ENCODE measurements at places on chromosomes 12 and 14.
A peak's percentile ranks its signal among the peaks of the same experiment; 100 is the strongest.

DNA sequence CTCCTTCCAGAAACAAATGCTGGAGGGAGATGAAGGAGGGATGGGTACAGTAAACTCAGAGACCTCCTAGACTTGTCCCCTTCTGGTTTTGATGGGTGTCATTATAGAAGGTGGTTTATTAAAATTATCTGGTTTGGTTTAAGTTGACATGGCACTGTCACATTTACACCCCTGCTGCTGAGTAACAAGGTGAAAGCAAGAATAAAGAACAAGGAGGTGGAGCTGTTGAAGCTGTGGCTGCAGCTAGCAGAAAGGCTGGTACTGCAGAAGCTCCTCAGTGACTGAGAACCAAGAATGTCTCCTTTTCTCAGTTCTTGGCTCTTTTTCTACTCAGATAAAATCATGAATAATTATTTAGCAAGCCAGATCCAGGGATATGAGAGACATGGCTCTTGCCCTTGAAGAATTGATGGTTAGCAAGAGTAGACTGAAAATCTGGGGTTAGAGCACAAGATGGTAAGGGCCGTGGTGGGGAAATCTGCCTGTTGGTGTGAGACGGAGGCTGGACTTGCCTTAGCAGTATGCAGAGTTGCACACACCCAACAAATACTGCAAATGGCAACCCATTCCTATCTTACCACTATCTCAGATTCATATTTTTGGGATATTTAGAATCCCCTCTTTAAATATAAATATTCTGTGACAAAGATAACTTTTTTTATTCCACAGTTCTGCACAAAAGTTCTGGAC, at the start of gene GZMH:
Gene GZMH (minus strand): TSS at position 31 of the 690 bp plus-strand sequence. CDS start 72 bp downstream, outside the sequence.
- no peak for DNase-seq

GRCh38 chr12:102483466-102483865, 3.1 kb upstream of the IGF1 start:
- DNase-seq, result no peak

DNA sequence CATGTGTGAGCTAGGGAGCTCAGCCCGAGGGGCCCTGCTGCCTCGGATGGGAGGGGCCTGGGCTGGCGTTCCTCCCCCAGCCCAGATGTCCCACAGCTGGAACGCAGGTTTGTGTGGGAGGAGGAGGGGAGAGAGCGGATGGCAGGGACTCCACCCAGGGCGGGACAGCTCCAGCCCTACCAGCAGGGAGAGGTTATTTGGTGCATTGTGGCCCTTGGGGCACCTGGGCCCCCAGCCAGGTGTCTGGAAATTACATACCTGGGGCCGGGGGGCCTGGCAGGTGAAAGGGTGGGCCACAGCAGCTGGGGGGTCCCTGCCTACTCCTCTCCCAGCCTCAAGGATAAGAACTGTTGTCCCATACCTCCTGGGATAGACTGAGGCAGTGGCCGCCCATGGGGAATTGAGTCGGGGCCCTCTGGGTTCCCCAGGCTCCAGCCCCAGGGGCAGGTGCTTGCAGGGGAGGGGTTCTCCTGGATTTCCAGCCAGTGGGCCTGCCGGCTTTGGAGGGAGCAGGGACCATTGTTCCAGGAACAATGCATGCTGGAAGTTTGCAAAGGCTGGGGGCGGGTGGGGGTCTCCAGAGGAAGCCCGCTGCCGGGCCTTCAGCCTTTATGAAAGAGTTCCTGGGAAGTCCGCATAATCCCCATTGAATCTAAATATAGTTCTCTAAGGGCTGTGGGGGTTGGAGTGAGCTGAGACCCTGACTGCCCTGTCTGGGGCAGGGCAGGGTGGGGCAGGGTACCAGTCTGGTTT, 1.2 kb downstream of the KIF26A start:
- DNase-seq, result no peak

DNA sequence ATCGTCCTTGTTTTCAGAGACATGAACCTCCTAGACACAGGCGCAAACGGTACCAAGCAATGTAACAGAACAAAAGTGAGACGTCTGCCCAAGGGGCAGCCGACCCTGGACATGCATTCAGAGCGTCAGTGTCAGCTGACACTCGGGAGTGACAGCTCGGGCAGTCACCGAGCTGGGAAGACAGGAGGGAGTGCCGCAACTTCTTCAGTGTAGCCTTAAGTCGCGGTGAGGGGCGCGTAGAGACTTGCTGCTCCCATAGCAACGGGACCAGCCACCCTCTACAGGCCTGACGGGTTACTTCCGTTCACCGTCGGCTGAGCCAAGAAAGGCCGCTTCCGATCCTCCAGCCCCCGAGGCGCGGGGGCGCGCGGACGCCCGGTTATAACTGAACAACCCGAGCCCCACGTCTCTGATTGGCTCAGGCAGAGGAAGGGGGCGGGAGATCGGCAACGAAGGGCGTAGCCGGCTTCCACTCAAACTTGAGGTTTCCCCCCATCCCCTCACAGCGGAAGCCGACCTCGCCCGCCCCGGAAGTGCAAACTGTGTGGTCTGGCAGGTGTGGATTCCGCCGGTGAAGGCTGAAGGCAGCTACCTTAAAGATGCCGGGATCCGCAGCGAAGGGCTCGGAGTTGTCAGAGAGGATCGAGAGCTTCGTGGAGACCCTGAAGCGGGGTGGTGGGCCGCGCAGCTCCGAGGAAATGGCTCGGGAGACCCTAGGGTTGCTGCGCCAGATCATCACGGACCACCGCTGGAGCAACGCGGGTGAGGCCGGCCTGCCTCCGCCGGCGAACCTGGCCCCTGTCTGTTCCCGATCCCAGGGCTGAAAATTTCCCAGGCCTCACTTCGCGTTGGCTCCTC, at the start of gene EIF2B2:
Gene EIF2B2 (plus strand): TSS at position 530 of the 858 bp plus-strand sequence. CDS start 70 bp downstream, at position 600.
- DNase-seq, result peak; percentile 98

DNA sequence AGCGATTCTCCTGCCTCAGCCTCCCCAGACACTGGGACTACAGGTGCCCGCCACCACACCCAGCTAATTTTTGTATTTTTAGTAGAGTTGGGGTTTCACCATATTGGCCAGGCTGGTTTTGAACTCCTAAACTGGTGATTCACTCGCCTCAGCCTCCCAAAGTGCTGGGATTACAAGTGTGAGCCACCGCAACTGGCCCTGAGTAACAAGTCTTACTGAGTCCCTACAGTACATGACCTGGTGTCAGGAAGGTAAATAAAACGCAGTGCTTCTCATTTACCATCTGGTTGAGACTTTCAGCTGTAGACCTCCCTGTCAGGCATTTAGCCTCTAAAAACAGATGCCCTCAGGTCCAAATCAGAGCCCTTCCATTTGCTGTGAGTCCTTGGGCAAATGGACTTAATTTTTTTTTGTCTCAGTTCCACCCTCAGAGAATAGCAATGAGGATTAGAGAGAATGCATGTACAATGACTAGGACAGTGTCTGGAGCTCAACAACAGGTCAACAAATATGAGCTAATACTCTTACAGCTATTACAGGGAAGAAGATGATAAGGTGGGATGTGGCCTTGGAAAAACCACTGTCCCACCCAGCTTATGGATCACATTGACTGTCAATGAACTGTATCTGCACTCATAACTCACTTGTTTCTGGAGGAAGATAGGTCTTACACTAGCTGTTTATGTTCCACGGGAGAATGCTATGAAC, 70.5 kb downstream of the PHLDA1 start:
- no peak for DNase-seq

DNA sequence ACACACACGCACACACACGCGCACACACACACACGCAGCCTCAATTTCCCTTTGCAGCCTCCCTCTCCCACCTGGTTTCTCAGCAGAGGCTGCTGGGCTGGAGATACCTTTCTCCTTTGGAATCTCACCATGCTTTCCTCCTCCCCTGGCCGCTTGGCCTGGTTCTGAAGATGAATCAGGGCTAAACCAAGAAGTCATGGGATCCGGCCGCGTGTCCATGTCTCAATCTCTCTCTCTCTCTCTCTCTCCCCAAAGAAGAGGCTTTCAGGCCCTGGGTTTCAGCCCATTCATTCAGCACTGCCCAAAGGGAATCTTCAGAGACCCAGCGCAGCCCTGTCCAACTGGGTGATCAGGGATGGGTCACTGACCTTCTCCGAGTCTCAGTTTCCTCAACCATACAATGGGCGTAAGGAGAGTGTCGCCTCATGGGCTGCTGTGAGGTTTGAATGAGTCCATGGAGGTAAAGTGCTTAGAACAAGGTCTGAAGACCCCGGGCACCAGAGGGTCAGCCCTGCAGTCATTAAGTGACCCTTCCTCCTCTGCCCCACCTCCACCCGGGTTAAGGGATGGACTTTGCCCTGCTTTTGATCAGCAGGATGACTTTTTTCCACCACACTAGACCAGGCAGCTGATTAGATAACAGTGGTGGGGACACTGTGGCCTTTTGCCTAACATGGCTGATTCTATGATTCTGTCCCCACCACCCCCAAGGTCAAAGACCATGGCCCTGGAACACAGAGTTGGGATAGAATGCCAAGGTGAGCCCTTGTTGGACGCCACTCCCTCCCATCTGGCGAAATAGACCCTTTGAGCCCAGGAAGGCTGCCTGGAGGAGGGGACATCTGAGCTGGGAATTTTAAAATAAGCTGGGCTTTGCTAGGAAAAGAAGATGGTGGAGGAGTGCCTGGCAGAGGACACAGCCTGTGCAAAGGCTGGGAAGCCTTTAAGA, 42.1 kb downstream of the SCARB1 start:
- DNase-seq, result no peak

DNA sequence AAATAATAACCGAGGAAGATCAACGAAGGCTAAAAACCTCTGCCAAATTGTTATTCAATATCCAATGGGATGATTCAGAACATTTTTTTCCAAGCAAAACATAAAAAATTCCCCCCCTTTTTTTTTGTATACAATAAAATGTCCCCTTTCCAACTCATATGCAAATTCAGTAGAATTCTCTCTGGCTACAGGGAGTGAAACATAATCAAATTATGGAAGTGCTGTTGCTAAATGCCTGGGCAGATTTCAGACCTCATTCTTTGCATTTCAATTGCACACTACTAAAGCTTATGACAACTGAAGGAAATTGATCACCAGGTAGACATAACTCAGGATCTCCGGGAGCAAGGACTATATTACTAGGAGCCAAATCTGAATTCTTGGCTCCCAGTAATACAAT, 51.0 kb downstream of the LMNTD1 start:
- no peak for DNase-seq

GRCh38 chr14:61577506-61577931, 117.8 kb upstream of the HIF1A start:
- no peak for DNase-seq

- no peak for DNase-seq
Measured at GRCh38 chr12:68450947-68451260, 118.7 kb upstream of the MDM1 start.

- DNase-seq, result no peak
Measured at GRCh38 chr14:22397221-22397737, 191.7 kb downstream of the DAD1 start.

DNA sequence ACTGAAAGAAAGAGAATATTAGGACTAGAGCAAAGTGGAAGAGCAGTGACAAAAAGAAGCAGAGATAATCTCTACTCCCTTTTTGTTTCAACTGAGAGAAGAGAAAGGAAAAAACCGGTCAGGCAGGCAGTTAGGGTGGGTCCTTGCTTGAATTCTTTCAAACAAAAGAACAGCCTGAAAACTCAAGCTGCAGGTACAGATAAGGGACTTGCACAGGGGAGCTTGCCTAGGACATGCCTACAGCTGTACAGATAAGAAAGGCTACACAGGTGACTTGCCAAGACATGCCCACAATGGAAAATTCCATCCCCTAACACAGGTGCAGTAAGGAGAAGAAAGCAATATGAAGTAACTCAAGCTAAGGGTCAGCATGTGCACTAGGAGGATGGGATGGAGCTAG, 532.2 kb upstream of the MIS18BP1 start:
- no peak for DNase-seq

DNA sequence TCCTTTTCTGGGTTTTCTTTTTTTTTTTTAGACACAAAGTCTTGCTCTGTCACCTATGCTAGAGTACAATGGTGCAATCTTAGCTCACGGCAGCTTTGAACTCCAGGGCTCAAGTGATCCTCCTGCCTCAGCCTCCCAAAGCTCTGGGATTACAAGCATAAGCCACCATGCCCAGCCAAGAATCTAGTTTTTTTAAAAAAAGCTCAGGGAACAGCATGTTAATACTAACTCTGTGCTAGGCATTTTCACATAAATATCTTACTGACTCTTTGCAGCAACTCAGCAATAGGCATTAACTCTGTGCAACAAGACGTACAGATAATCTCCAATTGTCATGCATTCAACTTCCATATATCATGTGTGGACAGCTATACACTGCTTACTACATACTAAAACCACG, 97.4 kb downstream of the LLPH start:
- no peak for DNase-seq

DNA sequence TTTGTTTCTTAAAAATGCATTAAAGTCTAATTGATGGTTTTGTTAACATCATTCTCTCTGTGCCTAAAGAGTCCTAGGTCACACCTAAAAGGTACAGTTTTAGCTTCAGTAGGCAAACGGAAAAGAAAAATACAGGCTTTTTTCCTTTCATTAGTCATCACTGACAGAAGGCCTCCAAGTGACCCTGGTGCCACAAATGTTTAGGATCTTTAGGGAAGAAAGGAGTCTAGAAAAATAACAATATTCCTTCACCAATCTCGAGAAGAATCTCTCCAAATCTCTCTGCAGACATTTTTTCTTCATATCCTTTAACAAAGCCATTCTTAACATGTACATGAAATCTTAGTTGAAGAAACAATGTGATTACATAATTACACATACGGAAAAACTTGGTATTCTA, 2.0 kb downstream of the DENND5B start:
- DNase-seq, result no peak

GRCh38 chr12:104526320-104526719, 69.6 kb downstream of the CHST11 start:
- no peak for DNase-seq
